Fibroblast of upper back skin (primary cell): ENCODE measurements at places on chromosomes 1 and 21.
A peak's percentile ranks its signal among the peaks of the same experiment; 100 is the strongest.

DNA sequence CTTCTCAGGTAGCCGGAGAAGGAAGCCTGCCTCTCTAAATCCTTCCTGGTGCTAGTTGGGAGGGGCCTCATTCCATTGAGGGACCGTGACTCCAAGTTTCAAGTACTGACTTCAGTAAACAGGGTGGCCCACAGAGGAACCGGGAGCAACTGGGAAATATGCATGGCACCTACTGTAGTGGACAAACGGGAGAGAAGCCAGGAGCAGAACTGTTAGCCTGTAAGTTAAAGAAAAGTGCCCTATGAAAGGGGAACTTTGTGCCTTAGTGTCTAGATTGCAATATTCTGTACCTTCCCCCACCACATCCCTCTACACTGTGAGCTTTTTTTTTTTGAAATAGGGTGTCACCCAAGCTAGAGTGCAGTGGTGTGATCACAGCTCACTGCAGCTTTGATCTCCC is 33.2 kb upstream of the KANK4 start:
- no peak for DNase-seq

DNA sequence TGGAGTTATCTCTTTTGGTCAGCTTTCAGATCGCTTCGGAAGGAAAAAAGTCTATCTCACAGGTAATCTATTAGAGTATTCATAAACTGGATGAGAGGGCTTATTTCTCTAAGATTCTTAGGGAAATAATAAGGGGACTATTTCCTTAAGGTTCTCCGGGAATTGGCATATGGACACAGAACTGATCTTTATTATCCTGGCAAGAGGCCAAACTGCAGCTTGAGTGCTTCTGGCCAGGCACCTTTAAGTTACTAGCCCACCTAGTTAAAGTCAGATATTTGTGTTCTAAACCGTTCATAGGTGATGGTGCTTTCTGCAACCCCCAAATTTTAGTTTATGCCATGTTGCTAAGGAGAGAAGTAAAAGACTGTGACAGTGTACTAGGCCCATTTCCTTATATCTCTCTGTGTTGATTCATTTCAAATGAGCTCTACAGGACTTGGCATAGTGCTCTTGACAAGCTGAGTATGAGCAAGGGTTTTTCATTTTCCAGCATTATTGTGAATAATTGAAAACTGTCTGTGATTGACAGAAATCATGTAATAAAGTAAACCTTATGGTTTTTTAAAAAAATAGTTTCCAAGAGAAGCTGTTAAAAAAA is 43.4 kb downstream of the SLC22A15 start:
- no peak for DNase-seq

- peak; percentile 99 for DNase-seq
Measured at GRCh38 chr1:178238722-178239510, 145.0 kb downstream of the RASAL2 start.

DNA sequence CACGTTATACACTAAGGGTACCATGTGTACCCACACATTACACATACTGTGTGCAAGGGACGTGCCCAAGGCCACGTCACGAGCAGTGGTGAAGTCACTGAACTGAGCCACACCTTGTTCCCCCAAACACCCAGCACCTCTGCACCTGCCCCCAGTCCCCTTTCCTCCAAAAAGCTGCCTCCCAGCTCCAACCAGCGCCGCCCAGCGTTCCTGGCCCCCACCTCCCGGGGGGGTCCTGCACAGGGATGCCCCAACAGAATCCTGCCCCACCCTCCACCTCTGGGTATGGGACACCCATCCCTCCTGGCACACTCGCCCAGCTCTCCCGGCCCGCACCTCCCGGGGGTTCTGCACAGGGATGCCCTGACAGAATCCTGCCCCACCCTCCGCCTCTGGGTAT is 54.1 kb downstream of the CHD5 start:
- no peak for DNase-seq

DNA sequence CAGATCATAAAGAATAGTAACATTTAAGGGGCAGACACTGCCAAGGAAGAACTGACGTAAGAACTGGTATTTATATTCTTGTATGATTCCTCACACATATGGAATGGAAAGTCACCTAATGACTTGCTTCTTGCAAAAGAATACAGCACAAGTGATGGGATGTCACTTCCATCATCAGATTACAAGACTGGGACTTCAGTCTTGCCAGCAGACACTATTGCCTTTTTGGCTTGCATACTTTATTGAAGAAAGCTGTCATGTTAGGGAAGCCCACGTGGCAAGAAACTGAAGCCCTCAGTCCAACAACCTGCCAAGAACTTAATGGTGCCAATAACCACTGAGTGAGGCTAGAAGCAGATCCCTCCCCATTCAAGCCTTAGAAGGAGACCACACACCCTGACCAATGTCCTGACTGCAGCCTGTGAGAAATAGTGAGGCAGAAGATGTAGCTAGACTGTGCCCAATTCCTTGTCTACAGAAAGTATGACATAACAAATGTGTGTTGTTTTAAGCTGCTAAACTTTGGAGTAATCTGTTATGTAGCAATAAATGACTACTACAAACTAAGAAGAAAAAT is 12.0 kb downstream of the EGLN1 start:
- peak; percentile 60 for DNase-seq

DNA sequence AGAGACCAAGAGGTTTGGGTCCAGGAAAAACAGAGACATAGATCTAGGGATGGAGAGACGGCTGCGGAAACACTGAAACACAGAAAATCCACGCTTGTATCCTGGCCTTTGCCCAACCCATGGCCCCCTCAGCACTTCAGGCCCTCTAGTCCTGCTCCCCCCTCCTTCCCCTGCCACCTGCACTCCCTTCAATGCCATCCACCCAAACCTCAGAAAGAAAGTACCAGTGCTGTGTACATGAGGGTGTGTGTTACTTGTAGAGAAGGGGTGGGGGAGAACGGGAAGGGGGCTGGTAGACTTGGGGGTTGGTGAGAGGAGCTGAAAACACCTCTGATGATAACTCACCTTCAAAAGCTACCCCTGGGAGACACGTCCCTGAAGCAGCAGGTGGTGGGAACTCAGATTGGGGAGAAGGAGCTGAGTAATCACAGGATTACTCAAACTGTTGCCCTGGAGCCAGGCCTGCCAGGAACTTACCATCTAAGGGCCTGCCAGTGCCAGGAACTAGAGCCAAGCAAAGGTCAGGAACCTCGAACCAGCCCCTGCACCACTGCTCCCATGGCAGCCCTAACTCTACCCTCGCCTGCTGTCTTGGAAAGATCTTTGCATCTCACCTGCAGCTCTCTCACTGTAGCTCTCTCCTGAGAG is 11.5 kb downstream of the RORC start:
- DNase-seq: no peak

GRCh38 chr1:222706815-222707214 is 5.5 kb downstream of the AIDA start:
- DNase-seq: no peak

GRCh38 chr1:83854456-83854855 is 144.5 kb downstream of the TTLL7 start:
- DNase-seq: no peak

GRCh38 chr1:235161685-235162327 is 756 bp upstream of the RBM34 start:
- DNase-seq: no peak

- no peak for DNase-seq
Measured at GRCh38 chr1:33660244-33660643, 187.8 kb downstream of the ZSCAN20 start.

DNA sequence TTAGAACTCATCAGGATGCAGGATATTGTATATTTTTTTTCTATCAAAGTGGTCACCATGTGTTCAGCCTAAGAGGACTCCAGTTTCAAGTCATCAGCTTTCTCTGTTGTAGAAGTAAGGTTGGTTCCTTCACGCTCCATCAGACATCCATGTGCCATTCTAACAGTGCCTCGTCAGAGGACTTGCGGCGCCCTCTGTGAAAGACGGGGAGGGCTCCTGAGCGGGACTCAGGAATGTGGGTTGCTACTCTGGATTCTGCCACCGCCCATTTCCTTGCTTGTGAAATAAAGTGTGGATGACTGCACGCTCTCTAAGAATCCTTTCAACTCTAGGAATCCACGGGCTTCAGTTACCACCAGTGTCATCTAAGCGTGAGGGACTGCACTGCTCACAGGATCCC is 593.5 kb downstream of the KIF26B start:
- DNase-seq: peak; percentile 44

DNA sequence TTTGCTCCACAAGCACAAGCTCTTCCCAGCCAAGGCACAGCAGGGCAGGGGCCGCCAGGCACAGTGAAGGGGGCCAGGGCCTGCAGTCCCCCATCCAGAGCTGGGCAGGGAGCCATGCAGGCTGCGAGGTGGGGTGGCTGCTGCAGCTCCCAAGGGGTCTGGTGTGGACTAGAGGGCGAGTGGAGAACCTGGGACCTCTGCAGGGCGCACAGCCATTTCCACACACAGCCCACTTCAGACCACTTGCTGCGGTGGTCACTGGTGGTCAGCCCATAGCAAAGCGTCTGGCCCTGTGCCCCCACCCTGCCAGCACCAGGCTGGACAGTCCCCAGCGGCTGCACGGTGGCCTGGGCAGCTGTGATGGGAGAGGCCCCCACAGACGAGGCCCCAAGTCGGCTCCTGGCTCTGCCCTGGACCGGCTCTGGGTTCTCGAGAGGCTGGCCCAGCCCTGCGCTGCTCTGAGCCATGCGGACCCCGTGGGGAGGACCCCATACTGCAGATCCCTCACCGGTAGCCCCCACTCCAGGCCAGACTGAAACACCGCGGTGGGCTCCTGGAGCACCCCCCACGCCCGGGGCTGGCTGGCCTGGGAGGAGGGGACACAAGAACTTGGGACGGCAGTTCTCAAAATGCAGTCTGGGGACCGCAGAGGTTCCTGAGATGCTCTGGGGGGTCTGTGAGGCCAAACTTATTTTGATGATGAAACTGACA is 47.1 kb upstream of the COL6A2 start:
- no peak for DNase-seq
